ENCODE measurements at places on chromosomes 2 and 18.

GRCh38 chr18:25140124-25140961 is 211.6 kb downstream of the ZNF521 start:
- no peak for DNase-seq

GRCh38 chr2:26674002-26674751 is 18.3 kb upstream of the KCNK3 start:
- no peak for DNase-seq

DNA sequence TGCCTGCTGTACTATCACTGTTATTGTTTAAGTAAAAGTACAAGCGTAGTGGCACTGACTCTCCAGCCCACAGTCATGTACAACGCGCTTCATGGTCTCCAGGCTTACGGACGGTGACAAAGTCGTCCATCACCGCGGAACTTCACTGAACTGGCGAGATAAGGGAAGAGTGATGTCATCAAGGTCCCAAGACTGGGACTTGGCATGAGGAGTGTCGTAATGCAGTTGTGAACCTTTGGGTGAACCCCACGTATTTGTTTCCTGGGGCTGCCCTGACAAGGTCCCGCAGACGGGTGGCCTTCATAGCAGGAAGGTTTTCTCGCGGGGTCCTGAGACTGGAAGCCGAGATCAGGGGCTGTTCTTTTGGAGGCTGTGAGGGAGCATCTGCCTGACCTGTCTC is 17.3 kb downstream of the NFATC1 start:
- no peak for DNase-seq

DNA sequence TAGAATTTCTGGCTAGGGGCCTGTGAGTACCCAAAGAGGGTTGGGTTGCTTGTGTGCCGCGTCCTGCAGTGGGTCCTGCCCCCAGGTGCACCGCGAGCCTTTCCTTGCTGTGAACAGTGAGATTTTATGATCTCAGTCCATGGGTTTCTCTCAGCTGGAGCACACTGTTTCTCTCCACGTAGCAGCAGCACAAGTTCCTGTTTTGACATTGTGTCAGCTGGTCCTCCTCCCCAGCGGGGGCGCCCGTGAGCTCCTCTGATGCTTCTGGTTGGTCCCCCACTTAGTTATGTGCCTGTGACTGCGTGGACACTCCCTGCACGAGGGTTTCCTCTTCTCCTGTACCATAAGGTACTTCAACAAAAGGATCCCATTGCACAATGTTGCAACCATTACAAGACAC is 29.8 kb downstream of the TSHZ1 start:
- no peak for DNase-seq

- no peak for DNase-seq
These were observed 68.5 kb upstream of the ITGA6 start for GRCh38 chr2:172358691-172359556.

- DNase-seq = no peak
These were observed 26.1 kb downstream of the SLC39A10 start for GRCh38 chr2:195683174-195683573.

GRCh38 chr2:136236019-136236418 is 118.1 kb upstream of the CXCR4 start:
- no peak for DNase-seq

- DNase-seq = no peak
These were observed 60.4 kb upstream of the SEC11C start for GRCh38 chr18:59079264-59079663.

GRCh38 chr2:24304631-24305030 is 55.7 kb downstream of the ITSN2 start:
- DNase-seq = no peak

- DNase-seq = no peak
These were observed 11.4 kb downstream of the CTIF start for GRCh38 chr18:48550101-48550729.

- no peak for DNase-seq
These were observed 40.1 kb downstream of the KCMF1 start for GRCh38 chr2:85011098-85011497.

DNA sequence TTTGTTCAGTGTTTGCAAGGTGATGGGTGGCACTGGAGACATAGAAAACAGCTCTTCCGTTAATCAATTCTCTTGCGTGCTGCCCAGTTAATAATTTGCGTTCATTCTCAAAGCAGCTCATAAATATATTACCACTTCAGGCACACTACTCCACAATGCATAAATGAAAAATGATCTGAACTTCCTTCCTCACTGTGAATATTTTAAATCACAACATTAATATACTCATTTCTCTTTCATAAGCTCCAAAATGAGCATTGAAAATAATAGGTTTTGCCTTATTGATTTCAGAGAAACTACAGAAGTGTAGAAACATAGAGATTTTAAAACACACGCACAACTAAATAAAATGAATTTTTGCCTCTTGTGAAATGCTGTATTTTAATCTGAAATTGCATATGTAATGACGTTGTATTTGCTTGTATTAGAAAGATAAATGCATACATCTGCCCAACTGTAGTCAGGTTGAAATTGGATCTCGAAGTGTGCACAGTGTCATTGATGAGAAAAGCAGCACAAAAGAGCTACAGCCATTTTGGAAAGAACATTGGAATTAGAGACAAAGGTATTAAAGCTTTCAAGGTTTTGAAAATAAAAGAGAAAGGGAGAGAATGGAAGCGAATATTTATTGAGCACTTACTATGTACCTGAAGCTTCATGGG is 350.5 kb downstream of the LPIN1 start:
- DNase-seq = no peak

- no peak for DNase-seq
These were observed 8.3 kb upstream of the MRPL33 start for GRCh38 chr2:27762951-27763906.

DNA sequence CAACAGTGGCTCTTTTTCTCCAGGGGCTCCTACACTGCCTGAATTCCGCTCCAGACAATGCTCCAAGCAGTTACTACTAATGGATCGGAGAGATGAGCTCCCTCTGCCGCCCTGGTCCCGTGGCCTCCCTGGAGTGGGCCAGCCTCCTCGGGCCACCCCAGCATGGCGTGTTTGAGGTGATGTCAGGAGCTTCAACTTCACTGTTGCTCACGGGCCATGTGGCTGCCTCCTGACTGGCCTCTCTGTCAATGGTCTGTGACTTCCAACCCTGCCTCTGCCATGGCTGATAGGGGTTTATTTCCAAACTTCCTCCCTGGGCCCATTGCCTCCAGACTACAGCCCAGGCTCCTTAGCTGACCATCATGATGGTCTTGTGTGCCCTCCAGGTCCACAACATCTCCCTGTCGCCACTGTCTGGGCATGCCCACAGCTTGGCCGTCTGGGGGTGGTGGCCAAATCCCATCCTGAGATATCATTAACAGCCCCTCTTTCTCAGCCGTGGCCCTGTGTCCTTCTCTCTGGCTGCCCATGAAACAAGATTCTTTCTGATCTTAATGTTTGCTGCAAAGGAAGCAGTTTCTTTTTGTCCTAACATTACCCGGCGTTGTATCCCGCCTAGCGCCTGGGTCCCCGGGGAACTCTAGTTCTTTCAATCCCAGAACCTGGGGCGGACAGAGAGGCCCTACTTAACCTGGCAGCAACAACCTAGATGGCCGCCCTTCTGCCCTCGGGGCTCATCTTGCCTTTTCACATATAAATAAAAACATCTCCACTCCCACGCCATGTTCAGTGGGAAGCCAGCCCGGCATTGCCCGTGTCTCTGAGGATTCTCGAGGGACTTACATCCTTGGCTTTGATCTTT is 38.1 kb downstream of the ATOH8 start:
- no peak for DNase-seq

DNA sequence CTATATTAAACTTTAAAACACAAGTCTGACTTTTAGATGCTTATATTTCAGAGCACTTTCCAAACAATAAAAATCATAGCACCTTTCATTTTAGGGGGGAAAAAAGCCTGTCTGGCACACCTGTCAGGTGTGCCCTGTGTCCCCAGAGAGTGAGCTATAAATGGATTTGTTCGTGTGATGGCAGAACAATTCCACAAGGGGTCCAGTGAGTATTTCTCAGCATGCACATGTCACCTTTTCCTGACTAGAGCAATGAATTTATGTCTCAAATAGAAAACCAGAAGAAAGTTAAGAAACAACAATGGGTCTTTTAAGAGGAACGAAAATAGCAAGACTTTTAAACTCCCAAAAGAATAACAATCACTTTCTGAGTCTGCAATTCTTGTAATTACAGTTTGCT is 55.9 kb downstream of the ACVR1C start:
- no peak for DNase-seq

GRCh38 chr2:161426922-161427663 is 11.0 kb downstream of the TBR1 start:
- DNase-seq = no peak

- no peak for DNase-seq
These were observed 8.3 kb downstream of the PXDN start for GRCh38 chr2:1736045-1736444.

GRCh38 chr2:16487686-16488085 is 177.9 kb downstream of the CYRIA start:
- no peak for DNase-seq

- DNase-seq = no peak
These were observed 3.8 kb downstream of the EPHA4 start for GRCh38 chr2:221568299-221568698.

- no peak for DNase-seq
These were observed 382.3 kb upstream of the NXPH2 start for GRCh38 chr2:139162456-139162855.

DNA sequence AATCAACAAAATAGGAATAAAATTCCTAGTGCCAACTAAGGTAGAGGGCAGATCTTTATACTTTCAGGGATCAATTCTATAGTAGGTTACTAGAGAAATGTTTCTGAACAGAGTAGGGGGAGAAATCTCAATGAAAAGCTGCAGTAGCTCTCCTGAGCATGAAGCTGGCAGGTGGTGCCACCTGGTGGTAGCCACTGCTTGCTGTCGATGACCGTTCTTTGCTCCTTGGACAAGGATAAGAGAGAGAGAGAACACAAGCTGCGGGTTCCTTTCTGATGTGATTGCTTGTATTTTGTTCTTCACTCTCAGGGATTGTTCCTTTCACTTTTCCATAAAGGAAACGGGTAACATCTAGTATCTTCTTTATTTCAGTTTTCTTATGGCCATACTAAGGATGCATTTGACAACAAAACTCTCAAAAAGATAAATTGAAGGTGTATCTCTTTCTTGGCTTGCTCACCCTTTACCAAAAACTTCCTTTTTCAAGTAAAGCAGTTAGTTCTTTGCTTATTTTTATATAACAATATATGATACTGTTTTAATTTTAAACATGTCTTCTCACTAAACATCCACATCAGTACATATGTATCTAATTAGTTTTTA is 18.6 kb upstream of the MRPL19 start:
- no peak for DNase-seq

GRCh38 chr2:30230497-30231211 is 680 bp upstream of the LBH start:
- no peak for DNase-seq

GRCh38 chr2:177338177-177338721 is 54.3 kb upstream of the AGPS start:
- no peak for DNase-seq

GRCh38 chr2:239791526-239792404 is 233.4 kb downstream of the NDUFA10 start:
- DNase-seq = no peak

DNA sequence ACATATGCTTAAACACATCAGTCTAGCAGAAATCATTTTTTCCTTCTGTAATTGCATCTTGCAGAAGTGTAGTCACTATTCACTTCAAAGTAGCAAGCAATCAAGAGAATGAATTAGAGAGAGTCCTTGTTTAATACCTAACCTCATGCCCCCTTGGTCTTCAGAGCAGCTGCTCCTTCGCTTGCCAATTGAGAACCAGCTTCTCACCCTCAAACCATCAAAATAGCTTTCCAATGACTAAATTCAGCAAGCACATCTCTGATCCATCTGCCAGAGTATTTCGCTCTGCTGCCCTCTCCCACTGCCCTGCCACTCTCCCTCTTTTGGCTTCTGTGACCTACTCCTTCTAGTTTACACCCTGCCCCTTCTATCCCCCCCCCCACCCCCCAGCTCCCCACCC is 120.7 kb upstream of the AGAP1 start:
- no peak for DNase-seq

- no peak for DNase-seq
These were observed 547.6 kb downstream of the CPS1 start for GRCh38 chr2:211103989-211104388.

DNA sequence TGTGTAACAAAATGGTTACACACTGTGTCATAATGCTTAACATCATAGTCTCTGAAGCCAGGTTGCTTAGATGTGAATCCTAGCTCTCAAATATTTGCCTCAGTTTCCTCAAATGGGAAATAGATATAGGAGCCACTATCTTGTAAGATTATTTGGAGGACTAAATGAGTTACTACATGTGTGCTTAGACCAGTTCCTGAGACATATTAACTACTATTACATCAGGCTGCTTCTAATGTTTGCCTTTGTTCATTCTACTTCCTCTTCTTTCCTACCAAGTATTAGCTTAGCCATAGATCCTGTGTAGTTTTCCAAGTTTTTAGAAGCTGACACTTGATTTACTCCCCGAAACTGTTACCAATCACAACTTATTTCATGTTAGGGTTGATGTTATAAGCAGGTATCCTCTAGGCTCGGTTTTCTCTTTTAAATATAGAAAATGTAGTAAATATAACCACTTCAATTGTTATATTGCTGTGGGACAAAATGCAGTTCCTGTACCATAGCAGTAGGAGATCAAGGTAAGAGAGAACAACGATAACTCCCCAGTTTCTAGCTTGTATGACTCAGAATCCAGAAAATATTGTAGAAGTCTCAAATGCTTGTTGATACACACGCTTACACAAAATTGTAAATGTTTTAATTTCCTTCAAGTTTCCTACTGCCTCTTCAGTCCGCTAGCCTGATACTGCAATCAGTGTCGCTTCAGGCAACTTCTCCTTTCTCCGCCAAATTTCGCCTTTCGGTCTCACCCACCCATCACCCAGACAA is 751 bp upstream of the DNAJC10 start:
- DNase-seq = no peak

DNA sequence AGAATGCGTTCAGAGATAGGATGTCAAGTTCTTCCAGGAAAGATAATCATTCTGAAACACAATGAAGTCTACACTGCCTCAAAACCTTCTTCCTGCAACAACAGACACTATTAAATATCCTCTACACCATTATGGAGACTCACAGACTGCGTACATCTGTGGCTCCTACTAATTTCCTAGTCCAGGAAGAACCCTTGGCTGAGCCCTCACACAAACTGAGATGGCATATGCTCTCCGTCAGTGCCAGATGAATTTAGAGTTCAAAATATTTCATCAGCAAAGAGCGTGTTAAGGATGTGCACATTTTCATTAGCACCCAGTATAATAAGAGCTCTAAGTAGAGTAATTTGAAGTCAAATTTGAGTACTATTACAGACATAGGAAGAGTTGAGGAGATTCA is 117.2 kb downstream of the TCF4 start:
- no peak for DNase-seq

- DNase-seq = no peak
These were observed 14.3 kb downstream of the PPP1R1C start for GRCh38 chr2:181999911-182000310.

DNA sequence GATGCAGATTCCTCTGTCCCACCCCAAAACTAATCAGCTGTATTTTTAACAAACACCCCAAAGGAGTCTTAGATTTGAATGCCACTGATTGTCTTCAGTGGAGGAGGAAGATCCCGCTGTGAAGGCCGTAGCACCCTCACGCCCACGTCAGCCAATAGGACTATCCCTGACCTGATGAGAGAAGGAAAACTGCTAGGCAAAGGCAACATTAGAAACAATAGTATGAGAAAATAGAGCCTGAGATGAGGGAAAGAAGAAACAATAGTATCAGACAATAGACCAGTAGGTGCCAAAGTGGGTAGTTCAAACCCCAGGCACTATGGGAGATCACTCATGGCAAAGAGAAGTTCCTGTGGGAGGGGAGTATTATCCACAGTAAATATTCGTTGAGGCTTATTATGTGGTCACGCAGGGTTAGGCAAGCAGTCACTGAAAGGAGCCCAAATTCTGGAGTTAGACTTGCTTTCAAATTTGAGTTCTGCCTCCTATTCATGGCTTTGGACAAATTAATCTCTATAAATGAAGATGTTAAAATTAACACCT is 2.8 kb downstream of the PCBP1 start:
- DNase-seq = no peak

Measured in esophagus squamous epithelium (tissue), 5 donors.